ENCODE measurements at places on chromosomes 6 and 20.

DNA sequence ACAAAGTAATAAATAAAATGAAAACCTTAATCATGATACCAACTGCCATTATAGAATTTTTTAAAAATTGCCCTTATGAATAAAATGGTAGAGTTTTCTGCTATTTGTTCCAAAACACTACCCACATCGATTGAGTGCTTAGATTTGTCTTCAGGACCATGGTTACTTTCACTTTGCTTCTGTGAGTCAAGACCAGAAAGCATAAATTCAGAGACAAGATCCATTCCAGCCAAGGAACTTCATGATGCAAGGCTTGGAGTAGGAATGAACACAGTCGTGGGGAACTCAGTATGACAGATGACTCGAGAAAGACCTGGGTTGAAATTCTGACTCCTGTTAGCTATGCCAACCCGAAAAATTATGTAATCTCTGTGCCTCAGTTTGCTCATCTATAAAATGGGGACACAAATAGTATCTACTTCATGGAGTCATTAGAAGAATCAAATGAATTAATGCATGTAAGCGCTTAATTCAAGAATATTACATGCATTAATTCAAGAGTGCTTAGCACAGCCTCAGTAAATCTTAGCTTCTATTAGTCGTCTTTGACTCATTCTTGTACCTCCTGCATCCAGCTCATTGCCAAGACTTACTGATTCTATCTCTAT, 72.5 kb upstream of the MYLIP start:
- DNase-seq: no peak

GRCh38 chr6:135191508-135192255, 10.6 kb downstream of the MYB start:
- no peak for DNase-seq

DNA sequence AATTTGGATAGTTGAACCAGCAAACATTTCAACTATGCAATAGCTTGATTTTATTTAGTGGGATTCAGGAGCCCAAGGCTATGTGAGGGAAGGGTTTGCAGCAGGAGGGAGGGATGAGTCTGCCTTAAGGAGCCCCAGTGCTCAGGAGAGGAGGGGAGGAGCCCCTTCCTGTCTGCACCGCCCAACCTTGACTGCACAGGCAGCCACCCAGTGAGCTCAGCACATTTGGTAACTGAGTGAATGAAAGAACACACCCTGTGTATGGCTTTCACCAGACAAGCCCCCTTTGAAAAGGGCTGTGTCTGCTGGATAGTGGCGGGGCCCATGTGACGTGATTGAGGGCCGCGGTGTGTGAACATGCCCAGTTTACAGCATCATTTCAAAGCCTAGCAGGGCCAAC, 17.0 kb downstream of the DACT2 start:
- DNase-seq: no peak

GRCh38 chr6:73782911-73783310, 86.9 kb downstream of the CD109 start:
- DNase-seq: no peak

- DNase-seq: no peak
Measured at GRCh38 chr20:36645998-36646397, at the start of gene SLA2. Gene SLA2 (minus strand): TSS chr20:36646196. CDS start chr20:36641335, 4,861 bp downstream.

DNA sequence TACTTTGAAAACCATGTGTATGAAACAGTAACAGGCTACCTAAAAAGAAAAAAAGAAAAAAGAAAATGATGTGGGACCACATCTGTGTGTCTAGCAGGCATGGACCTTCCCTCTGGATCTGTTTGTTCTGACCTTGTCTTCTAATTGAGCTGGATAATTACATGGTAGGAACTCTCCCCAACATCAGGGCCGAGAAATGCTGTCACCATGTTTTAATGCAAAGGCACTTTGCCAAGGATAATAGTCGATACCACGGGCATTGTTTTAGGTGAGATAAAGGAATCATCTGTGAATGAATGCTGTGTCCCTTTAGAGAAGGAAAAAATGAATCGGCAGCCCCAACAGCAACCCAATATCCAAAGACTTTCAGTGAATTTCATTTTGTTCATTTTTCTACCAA, 149.1 kb downstream of the ZDHHC14 start:
- DNase-seq: no peak

All from HFFc6 (cell line).